ENCODE measurements at places on chromosomes 4 and X. TPM values are rescaled to one million over a fixed set of nuclear protein-coding genes. Genes with fewer than 3 reads are reported as not detected.

Gene FRMD7
- total RNA-seq, result not detected

Gene UGT2B10
- not detected for total RNA-seq

Gene VCX2
- total RNA-seq, result not detected

Gene CDS1
- 0.56 TPM for total RNA-seq

Gene SSX4
- total RNA-seq, result not detected

Gene TLL1
- 0.08 TPM for total RNA-seq

Gene NEXMIF
- not detected for total RNA-seq

Gene TMEM150C
- 5.0 TPM for total RNA-seq

Gene HSFX4
- total RNA-seq, result not detected

Data from epithelial cell of alveolus of lung (primary cell).